ENCODE measurements at places on chromosomes 5 and 9. TPM values are rescaled to one million over a fixed set of nuclear protein-coding genes. Genes with fewer than 3 reads are reported as not detected.

Gene IL11RA
- 18.7 TPM for total RNA-seq

- peak; percentile 65 for DNase-seq
These were observed 623 bp downstream of the FLT4 start for GRCh38 chr5:180648658-180649296.

GRCh38 chr9:114894609-114895433 lies 35.6 kb downstream of the TNFSF8 start:
- no peak for DNase-seq

DNA sequence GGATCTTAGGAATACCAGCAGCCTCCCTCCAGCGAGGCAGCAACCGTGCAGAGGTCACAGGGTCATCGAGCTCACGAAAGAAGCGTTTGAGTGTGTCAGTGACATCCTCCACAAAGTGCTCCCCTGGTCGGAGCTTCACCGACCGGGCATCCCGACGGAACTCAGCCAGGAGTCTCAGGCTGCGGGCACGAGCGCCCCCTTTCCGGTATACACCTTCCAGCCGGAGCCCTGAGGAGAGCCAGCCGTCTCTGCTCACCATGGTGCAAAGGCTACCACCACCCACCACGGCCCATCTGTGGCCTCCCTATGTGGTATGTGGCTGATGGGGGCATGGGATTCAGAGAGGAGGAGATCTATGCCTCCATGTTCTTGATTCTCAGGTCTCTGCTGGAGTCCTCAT lies 10.8 kb upstream of the FCHSD1 start:
- peak; percentile 27 for DNase-seq

Gene GFPT2
- total RNA-seq, result 20.4 TPM

- DNase-seq, result no peak
These were observed 29.9 kb upstream of the HMHB1 start for GRCh38 chr5:143781993-143782520.

Gene GFRA3
- 0.90 TPM for total RNA-seq

DNA sequence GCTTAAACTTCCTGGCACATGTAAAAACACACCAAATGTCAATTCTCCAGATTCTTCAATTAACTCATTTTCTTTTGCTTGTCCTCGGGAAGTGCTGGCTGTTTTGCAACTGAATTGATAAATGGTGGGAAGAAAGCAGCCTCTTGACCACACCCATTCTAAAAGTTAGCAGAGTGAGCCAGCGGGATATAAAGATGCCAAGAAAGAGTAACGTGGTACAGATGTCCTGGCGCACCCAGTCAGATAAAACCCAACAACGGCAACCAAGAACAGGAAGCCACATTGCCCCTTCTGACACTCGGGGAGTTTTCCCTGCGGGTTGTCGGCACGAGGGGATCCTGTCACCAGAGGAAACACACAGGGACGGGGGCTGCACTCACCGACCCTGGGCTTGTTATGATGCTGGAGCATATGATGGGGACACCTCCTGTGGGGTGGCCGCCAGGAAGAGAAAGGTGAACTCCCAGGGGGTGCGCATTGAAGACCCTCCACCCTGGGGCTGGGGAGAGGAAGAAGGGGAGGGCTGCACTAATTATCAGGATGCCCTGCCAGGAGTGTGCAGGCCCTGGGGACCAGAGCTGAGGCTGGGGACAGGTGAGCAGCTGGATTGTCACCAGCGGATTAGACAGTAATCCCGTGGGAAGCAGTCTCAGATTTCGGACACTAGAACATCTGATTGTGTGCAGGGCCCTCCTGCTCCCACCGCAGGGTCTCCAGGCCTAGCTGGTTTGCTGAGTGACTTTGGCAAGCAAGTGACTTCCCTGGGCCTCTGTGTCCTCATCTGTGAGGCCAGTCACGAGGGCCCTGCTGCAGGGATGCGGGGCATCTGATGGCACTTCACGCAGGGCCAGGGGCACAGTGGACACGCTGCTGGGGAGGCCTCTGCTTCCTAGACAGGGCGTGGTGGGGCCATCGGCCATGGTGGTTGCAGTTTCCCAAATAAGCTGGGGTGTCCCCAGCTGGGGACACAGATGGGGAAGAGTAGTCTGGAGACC lies 59.2 kb downstream of the CRB2 start:
- no peak for DNase-seq

DNA sequence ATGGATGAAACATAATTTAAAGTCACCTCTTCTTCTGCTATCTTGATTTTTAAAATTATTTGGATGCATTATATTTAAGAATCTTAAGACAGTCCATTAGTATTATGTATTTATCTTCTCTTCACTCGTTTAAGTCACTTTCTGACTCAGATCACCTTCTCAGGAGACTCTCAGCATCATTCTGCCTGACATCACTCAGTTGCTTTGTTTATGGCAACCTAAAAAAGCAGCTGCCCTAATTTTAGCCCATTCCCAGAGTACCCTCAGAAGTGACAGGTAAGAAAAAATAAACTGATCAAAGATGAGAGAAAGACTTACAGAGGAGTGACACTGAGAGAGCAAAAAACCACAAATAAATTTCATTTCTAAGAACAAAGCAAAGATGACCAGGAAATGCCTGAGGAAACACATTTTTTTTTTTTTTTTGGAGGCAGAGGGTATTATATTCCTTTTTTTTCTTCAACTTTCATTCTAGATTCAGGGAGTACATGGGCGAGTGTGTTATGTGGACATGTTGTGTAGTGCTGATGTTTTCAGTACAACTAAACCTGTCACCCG lies 140.5 kb downstream of the MUSK start:
- no peak for DNase-seq

- no peak for DNase-seq
These were observed 37.2 kb upstream of the SLC9A3 start for GRCh38 chr5:561408-561807.

Gene HAVCR1
- not detected for total RNA-seq

Gene PCDHB11
- total RNA-seq, result 2.0 TPM

DNA sequence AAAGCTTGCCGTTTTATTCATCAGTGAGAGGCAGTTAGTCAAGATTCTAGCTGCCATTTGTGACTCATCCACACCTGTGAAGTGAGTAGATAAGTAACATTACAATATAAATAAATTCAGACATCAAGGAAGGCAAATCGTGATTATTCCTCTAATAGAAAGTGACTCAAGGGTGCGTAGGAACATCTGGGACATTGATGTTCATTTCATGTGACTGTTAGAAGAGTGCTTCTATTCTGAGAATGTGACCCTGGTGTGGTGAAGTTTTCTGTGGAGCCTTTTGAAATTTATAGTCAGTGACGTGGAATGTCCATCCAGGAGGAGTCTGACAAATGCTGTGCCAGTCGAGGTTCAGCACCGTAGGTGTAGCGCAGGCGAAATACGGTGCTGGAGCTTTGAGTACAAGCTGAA lies 48.4 kb upstream of the FAM240B start:
- no peak for DNase-seq

DNA sequence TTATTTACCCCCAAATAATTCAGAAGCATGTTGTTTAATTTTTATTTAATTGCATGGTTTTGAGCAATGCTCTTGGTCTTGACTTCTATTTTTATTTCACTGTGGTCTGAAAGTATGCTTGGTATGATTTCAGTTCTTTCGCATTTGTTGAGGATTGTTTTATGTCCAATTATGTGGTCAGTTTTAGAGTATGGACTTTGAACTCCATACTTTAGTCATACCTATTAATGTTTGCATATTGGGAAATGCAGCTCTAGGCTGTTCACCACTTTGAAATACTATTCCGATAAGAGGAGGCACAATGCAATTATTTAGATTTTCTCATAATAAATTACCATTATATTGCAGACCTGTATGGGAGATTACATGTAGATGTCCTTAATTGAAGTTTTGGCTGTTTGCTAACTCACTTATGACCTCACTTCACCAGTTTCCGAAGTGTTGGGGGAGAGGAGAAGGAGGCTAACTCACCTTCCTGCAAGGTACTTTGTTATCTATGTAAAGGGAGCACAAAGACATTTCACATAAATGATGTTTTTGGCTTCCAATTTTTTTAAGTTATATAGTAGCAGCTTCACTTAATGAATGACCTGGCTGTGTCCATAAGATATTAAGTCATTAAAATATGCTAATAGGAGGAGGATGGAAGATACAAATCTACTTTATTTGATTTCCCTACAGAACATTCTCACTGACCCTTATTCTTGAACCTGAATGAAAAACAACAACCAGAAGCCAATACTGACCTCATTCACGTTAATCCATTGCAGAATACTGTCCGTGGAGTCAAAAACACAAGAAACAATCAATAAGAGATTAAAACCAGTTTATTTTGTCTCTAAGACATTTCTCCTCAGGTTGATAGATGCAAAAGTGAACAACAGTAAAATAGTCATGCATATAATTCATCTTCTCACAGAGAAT lies 970.3 kb upstream of the ARRDC3 start:
- no peak for DNase-seq

GRCh38 chr5:3010953-3011763 lies 259.7 kb upstream of the IRX2 start:
- no peak for DNase-seq

Gene SLC44A1
- total RNA-seq, result 66.1 TPM

Gene GADD45G
- 19.8 TPM for total RNA-seq

Gene CBY3
- not detected for total RNA-seq

DNA sequence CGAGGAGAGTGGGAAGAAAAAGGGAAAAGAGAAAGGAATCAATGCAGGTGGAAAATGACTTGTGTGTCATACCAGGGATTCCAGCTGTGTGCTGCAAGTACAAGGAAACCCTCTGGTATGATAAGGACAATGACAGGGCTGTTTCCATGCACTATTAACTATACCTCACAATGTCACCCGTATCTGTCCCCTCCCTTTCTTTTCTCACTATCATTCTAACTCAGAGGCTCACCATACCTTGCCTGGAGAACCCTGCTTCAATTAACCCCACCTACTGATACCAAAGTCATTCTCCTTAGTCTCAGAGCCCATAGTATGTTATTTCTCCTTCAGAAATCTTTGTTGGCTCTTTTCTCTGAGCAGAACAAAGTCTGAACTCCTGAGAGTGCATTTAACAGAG lies 236.2 kb upstream of the NREP start:
- no peak for DNase-seq

Gene GARIN3
- total RNA-seq, result not detected

Gene BAAT
- 1.0 TPM for total RNA-seq

Gene STPG3
- total RNA-seq, result not detected

Gene ACTBL2
- total RNA-seq, result not detected

GRCh38 chr5:3780278-3780677 lies 184.6 kb downstream of the IRX1 start:
- no peak for DNase-seq

All from upper lobe of right lung (tissue), 1 donor.